Natural killer cell treated with Interleukin-12 subunit alpha and Interleukin-12 subunit beta and Interleukin-15 and Interleukin-18, amount 100 ng/mL, for 72 hours (primary cell): ENCODE measurements at places on chromosomes 12 and 14. TPM values are rescaled to one million over a fixed set of nuclear protein-coding genes. Genes with fewer than 3 reads are reported as not detected.

DNA sequence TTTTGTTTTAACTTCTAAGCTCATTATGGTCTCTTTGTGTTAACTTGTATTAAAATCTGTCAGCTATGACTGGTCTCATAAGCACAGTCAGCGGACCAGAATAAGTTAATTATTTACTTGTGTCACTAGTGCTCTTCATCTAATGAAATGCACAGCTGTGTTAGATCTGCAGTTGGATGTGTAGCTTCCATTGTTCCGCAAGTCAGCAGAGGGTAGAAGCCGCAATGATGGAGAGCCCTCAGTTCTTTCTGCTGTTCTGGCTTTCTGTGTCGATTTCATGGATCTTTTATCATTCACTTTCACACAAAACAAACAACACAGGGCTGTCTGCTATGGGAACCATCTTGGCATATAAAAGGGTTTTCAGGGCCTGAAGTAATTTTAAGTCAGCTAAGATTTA, 89.3 kb upstream of the RFX4 start:
- no peak overlapping the region for H3K4me3 ChIP-seq
- DNase-seq: no peak

GRCh38 chr14:64038841-64039542, 186.2 kb downstream of the SYNE2 start:
- H3K4me3 ChIP-seq: no peak overlapping the region
- DNase-seq: no peak
- peaks cover 12% of the 10 kb centered on the region for H3K36me3 ChIP-seq
- no peaks in the 10 kb centered on the region for H3K27me3 ChIP-seq
- no peak overlapping the region for H3K27ac ChIP-seq

DNA sequence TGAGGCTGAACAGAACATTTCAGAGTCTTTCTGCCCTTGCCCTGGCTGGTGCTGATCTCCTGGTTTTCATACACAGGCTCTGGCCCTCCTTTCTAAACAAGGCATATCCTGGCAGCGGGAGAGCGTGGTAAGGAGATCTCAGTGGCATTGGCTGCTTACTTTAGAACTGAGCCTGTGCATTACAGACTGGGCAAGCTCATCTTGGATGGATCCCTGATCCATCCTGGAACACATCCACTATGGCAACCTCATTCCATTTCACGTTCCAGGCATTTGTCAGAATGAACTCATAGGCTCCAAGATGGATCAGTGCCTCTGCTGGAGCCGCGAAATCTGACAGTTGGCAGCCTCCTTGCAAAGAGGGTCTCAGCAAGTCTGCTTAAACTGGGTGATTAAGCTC, 224.5 kb upstream of the PELI2 start:
- DNase-seq: no peak
- H3K4me1 ChIP-seq: no peaks in the 10 kb centered on the region
- peaks cover 27% of the 10 kb centered on the region for H3K27me3 ChIP-seq

DNA sequence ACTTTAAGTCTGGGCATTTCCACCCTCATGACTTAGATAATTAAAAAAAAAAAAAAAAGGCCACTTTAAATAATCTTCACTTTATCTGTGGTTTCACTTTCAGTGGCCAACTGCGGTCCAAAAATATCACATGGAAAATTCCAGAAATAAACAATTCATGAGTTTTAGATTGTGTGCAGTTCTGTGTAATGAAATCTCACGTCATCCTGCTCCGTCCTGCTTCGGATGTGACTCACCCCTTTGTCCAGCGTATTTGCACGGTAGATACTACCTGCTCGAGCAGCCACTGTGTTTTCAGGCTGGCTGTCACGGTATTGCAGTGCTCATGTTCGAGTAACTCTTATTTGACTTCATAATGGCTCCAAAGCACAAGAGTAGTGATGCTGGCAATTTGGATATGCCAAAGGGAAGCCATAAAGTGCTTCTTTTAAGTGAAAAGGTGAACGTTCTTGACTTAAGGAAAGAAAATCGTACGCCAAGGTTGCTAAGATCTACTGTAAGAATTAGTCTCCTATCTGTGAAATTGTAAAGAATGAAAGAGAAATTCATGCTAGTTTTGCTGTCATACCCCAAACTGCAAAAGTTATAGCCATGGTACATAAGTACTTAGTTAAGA, 2.4 kb downstream of the E2F7 start:
- peaks cover 21% of the 10 kb centered on the region for H3K4me1 ChIP-seq
- H3K27me3 ChIP-seq: peaks cover 3% of the 10 kb centered on the region
- H3K36me3 ChIP-seq: no peaks in the 10 kb centered on the region
- H3K27ac ChIP-seq: no peak overlapping the region
- no peak overlapping the region for H3K4me3 ChIP-seq

DNA sequence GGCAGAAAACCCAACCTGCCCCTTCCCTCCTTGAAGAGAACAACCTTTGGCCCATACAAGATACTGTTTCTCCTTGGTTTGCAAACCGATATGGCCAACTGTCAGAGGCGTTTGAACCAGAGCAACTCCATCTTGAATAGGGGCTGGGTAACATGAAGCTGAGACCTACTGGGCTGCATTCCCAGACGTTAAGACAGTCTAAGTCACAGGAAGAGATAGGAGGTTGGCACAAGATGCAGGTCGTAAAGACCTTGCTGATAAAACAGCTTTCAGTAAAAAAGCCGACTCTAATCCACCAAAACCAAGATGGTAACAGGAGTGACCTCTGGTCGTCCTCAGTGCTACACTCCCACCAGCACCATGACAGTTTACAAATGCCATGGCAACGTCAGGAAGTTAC, 42.7 kb upstream of the TMEM132C start:
- no peak overlapping the region for H3K27ac ChIP-seq
- H3K4me3 ChIP-seq: no peak overlapping the region
- DNase-seq: no peak
- H3K27me3 ChIP-seq: peaks cover 8% of the 10 kb centered on the region

GRCh38 chr12:87311206-87311605, 718.0 kb downstream of the C12orf50 start:
- peaks cover 3% of the 10 kb centered on the region for H3K4me1 ChIP-seq
- DNase-seq: no peak
- H3K27me3 ChIP-seq: no peaks in the 10 kb centered on the region
- H3K4me3 ChIP-seq: no peak overlapping the region

- H3K27ac ChIP-seq: peak overlapping the region; percentile 59
- no peaks in the 10 kb centered on the region for H3K27me3 ChIP-seq
- no peak overlapping the region for H3K4me3 ChIP-seq
- no peaks in the 10 kb centered on the region for H3K36me3 ChIP-seq
- no peak for DNase-seq
Observed at GRCh38 chr12:52041035-52041434, 10.2 kb upstream of the NR4A1 start.

DNA sequence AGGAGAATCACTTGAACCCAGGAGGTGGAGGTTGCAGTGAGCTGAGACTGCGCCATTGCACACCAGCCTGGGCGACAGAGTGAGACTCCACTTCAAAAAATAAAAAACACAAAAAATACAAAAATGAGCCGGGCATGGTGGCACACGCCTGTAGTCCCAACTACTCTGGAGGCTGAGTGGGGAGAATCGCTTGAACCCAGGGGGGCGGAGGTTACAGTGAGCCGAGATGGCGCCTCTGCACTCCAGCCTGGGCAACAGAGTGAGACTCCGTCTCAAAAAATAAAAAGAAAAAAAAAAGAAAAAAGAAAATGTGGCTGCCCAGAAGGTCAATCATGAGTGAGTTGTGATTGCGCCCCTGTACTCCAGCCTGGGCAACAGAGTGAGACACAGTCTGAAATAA, 9.2 kb downstream of the DNAJC22 start:
- H3K27ac ChIP-seq: no peak overlapping the region
- H3K27me3 ChIP-seq: peaks cover 44% of the 10 kb centered on the region
- no peak for DNase-seq

GRCh38 chr12:52122904-52123303, 43.4 kb downstream of the SMIM41 start:
- DNase-seq: no peak
- no peak overlapping the region for H3K4me3 ChIP-seq

DNA sequence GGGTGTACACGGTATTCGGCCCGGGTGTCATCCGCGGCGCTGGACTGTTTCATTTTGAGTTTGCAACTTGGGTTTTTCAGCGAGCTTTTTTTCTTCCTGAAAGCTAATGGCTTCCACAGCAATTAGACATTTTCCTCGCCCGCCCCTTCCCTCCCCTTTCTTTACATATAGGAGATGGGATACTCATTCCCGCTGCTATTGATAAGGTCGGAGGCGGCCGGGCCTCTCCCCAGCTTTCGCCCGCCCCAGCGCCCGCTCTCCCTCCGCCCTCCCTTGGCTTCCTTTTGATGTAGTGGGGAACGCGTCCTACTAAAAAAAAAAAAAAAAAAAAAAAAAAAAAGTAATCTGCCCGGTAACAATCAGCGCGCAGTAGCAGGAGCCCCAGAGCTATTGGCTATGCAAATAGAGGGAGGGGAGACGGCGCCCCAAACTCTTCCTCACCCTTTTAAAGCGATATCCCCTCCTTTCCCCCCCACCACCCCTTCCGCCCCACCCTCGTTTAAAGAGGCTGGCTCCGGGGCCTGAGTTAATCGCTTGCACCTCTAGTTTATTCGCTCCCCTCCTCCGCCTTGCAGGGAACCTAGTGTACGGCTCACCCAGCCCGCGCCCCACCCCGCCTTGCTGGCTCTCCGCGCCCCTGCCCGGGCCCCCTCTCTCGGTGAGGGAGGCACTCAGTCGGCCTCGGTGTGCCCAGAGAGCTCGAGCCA, 1.7 kb upstream of the CCND2 start:
- peak overlapping the region; percentile 94 for H3K27ac ChIP-seq
- peaks cover 22% of the 10 kb centered on the region for H3K36me3 ChIP-seq
- DNase-seq: peak; percentile 88
- peaks cover 39% of the 10 kb centered on the region for H3K4me1 ChIP-seq

DNA sequence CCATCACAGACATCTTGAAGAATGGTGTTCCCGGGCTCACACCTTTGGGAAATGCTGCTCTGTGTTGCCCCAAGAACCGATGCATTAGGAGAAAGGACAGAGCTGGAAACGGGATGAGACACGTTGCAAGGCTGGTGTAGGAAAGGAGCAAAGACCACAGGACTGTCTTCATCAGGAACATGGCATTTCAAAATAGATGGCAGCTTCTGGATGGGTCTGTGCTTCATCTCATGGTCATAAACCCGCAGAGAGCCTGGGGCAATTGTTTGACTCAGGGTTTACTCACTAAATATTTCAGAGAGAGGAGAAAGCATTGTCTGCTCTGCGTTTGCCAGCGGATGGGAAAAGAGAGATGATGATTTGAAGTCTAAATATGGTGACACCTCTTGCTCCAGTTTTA, 76.3 kb downstream of the CACNA1C start:
- no peak overlapping the region for H3K4me3 ChIP-seq
- no peak overlapping the region for H3K27ac ChIP-seq
- no peaks in the 10 kb centered on the region for H3K4me1 ChIP-seq
- no peaks in the 10 kb centered on the region for H3K36me3 ChIP-seq
- peaks cover 12% of the 10 kb centered on the region for H3K27me3 ChIP-seq
- DNase-seq: no peak

- no peak overlapping the region for H3K4me3 ChIP-seq
- H3K27me3 ChIP-seq: peaks cover 7% of the 10 kb centered on the region
- no peak for DNase-seq
- no peak overlapping the region for H3K27ac ChIP-seq
- H3K36me3 ChIP-seq: no peaks in the 10 kb centered on the region
Observed at GRCh38 chr12:66851134-66851533, 172.3 kb upstream of the GRIP1 start.

DNA sequence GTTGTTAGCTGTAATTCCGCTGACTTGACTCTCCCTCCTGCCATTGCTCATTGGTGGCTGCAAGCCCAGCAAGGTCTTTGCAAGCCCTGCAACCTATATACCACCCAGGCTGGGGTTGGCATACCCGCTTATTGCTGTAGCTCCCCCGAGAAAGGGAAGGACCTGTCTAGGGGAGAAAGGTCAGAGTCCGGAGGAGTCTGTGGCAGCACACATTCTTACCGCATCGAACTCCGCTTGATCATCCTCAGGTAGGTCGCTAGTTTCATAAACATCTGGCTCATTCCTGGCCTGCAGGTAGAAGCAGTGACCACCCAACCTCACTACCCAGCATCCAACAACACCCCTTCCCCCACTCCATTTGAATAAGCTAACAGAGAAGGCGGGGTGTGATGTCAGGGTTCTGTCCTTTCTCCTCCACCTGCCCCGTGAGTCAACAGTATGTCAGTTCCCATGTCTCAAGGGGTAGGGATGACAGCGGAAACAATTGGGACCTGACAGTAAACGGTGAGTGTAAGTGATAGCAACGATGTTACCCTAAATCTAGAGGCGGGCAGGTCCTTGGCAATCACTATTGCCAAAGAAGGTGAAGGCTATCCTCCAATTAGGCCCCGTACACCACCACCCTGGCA, 1.1 kb downstream of the DCTN2 start:
- H3K27me3 ChIP-seq: no peaks in the 10 kb centered on the region
- H3K4me3 ChIP-seq: peak overlapping the region; percentile 99
- H3K4me1 ChIP-seq: peaks cover 42% of the 10 kb centered on the region
- DNase-seq: no peak
- H3K27ac ChIP-seq: peak overlapping the region; percentile 98

GRCh38 chr12:121620333-121620891, 5.9 kb upstream of the ORAI1 start:
- H3K4me3 ChIP-seq: no peak overlapping the region
- no peak overlapping the region for H3K27ac ChIP-seq
- H3K4me1 ChIP-seq: peaks cover 11% of the 10 kb centered on the region

GRCh38 chr12:18375131-18375530, 113.8 kb downstream of the PIK3C2G start:
- H3K36me3 ChIP-seq: peaks cover 4% of the 10 kb centered on the region
- no peak for DNase-seq
- no peaks in the 10 kb centered on the region for H3K4me1 ChIP-seq
- no peak overlapping the region for H3K4me3 ChIP-seq

RAD52 gene
- 17.0 TPM for total RNA-seq

CYP46A1 gene
- total RNA-seq: not detected

CCDC197 gene
- total RNA-seq: not detected

SERPINA10 gene
- total RNA-seq: not detected

RPL10L gene
- not detected for total RNA-seq

SMARCC2 gene
- 102 TPM for total RNA-seq
